NCI-H1436 (cell line): ENCODE measurements at places on chromosomes 13 and 19.

GRCh38 chr19:10961073-10961860 lies 437 bp downstream of the SMARCA4 start:
- no peak for DNase-seq

- DNase-seq, result no peak
These were observed 492.4 kb downstream of the EFNB2 start for GRCh38 chr13:106042996-106043581.

GRCh38 chr13:23674795-23675640 lies 104.8 kb downstream of the TNFRSF19 start:
- DNase-seq, result no peak

GRCh38 chr13:52070929-52071523 lies 46.5 kb downstream of the UTP14C start:
- no peak for DNase-seq

GRCh38 chr19:42199440-42200115 lies 17.9 kb downstream of the DEDD2 start:
- no peak for DNase-seq

DNA sequence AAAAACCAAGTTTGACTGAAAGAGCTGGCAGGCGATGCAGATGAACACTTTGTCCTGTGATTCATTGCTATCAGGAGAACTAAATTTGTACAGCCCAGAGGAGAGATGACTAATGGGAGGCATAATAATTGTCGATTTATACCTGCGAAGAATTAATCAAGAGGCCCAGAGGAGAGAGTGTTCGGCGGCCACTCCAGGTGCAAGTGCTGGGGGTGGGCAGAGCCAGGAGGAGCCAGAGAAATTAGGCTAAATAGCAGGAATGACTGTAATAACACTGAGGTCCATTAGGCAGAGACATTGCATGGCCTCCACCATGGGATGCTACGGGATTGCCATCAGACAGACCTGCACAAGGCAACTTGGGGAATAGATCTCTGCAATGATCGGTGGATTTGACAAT lies 107.7 kb upstream of the UQCRFS1 start:
- DNase-seq, result no peak

- no peak for DNase-seq
These were observed 6.2 kb downstream of the NAA16 start for GRCh38 chr13:41317243-41317642.

DNA sequence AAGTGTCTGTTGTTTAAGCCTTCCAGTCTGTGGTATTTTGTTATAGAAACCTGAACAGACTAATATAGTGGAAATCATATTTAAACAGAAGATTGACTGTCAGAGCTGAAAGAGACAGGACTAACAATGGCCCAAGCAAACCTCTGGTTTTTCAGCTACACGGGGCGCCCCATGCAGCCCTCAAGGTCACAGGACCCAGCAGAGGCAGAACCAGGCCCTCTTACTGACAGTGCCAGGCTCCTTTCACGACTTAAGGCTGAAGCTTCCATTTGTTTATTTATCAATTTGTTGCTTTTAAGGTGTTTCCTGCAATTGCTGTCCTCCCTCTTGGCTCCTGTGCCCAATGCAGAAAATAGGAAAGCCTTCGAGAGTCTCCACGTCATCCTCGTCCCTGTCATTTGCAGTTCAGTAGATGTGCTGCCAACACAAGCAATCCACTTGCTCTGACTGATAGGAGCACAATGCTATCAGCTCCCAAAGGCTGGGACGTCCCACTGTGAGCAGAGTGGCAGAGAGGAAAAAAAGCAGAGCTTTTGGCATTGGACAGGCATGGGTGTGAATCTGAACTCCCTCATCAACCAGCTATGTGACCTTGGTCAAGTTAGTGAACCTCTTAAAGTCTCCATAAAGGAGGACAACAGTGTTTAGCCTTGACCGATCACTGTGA lies 10.5 kb upstream of the SLC7A1 start:
- DNase-seq, result no peak

- no peak for DNase-seq
These were observed 34.7 kb upstream of the SLITRK6 start for GRCh38 chr13:85833921-85834320.

DNA sequence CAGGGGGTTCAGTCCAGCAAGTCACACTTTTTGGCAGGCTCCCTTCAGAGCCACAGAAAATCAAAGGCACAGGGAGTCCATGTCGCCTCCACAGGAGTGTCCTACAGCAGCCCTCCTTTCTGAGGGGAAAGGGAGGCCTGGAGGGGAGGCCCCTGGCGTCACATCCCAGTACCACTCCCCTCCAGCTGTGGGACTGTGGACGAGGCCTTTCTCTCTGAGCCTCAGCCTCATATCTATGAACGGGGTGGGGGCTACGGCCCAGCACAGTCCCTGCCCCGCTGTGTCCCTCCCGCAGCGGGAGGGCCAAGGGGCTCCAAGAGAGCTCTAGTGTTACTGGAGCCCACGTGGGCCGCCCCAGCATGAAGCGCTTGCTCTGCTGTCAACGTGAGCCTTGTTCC lies 23.8 kb downstream of the PEPD start:
- no peak for DNase-seq

DNA sequence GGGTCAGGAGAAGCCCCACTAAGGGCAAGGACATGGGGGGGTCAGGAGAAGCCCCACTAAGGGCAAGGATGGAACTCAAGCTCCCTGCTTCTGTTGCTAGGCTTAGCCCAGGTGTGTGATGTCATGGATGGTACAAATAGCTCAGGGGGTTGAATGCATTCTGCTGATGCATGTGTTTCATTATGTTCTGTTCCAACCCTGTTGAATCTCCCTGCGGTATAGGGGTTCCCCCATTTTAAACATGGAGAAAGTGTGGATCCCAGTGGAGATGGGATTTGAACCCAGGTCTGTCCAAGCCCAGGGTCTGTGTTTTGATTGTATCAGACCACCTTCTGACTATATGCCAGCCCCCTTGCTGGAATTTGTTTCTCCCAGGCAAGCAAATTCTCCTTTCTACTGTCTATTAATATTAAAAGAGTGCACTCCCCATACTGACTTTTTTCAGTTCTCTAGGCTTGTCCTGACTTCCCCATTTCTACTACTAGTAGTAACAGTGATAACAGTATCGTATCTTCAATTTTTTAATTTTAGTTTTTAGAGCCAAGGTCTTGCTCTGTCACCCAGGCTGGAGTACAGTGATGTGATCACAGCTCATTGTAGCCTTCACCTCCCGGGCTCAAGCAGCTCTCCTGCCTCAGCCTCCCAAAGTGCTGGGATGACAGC lies 6.7 kb downstream of the ZNF865 start:
- DNase-seq, result no peak

- DNase-seq, result no peak
These were observed 293.9 kb upstream of the HTR2A start for GRCh38 chr13:47190696-47191305.

DNA sequence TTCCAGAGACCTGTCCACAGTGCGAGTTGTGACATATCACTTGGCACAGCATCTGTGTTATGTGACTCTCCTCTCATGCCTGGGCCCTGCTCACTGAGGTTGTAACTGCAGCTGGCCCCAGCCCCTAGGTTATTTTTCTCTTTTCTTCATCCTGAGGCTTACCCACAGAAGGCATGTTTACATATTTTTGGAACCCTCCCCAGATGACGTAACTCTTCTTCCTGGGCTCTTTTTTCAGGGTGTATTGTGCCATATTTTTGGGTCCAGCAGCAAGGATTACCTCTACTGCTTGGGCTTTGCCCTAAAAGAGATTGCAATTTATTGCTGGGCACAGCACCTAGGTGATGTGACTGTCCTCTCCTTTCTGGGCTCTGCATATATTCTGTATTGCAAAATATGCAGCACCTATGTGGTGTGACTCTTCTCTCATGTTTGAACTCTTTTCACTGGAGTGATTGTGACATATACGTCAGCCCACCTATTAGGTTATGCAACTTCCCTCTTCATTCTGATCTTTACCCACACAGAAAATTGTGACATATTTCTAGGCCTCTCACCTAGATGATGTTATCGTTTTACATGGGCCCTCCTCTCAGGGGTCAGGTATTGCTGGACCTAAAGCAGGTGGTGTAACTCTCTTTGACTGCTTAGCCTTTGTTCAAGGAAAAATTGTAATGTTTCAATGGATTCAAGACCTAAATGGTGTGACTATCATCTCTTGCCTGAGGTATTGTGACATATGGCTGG lies 64.5 kb upstream of the ZNF724 start:
- no peak for DNase-seq

DNA sequence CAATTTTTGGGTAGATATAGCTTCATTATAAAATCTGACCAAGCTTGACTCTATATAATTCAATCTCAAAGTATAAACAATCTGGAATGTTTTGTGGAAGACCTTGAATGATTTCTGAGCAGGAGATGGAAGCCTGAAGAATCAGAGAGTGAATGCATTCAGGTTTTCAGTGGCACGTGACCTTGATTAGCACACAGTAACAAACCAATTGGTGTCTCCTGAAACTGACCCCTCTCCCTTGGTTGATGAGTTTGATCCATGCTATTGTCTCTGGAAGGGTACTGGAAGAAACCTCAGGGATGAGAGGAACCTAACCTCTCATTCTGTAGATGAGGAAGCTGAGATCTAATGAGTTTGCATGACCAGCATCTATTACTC lies 39.6 kb downstream of the PCDH8 start:
- DNase-seq, result no peak

GRCh38 chr13:72368031-72368430 lies 359.4 kb downstream of the MZT1 start:
- DNase-seq, result no peak
